Right lobe of liver (tissue), 6 donors: ENCODE measurements at places on chromosomes 3 and 15.

- DNase-seq, result no peak
These were observed 124.3 kb downstream of the SNRK start for GRCh38 chr3:43410592-43410991.

DNA sequence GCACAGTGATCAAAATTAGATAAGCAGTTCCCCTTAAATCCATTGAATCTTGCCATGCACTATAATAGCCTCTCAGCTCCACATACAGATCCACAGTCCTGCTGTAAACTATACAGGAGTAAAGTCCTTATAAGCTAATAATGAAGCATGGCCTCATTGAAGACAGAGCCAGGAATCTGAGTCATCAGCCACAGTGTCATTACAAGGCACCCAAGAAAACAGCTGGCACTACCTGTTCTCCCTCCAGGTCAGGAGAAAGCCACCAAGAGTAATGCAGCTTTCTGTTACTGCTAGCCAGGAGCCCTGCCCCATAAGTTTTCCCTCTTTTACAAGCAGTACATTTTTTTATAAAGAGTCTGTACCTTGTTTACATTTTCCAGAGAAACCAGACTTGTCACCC, 27.3 kb downstream of the WDR49 start:
- no peak for DNase-seq

DNA sequence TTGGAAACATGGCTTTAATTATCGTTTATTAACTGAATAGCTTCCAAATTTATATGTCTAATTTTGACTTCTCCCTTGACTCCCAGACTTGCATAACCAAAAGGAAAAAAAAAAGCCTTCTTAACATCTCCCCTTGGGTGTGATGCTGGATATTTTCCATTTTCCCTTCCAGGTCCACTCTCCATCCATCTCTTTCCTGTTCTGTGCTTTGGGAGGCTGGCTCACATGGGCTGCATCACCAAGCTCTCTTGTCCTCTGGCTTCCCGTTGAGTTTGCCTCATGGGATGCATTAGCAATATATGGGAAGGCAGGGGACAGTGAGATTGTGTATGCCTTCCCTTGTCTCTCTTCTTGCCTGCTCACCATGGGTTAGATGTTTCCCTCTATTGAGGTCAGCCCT, 77.8 kb upstream of the FAM98B start:
- DNase-seq, result no peak

DNA sequence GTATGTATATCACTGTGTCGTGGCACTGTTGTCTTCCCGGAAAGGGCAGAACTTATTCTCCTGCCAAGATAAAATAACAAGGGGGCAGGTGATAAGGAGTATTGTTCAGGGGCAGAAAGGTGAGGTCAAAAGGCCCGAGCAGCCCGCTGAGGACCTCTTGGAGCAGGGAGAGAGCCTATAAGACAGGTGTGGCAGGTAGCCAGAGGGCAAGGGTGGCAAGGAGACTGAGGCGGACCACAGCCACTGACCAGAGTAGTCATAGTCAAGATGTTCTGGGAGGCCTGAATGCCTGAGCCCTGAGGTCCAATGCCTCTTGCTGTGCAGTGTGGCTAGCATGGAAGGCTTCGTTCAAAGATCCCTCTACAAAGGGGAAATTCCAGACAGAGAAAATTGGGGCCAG, 172.3 kb upstream of the CHRNA7 start:
- no peak for DNase-seq

DNA sequence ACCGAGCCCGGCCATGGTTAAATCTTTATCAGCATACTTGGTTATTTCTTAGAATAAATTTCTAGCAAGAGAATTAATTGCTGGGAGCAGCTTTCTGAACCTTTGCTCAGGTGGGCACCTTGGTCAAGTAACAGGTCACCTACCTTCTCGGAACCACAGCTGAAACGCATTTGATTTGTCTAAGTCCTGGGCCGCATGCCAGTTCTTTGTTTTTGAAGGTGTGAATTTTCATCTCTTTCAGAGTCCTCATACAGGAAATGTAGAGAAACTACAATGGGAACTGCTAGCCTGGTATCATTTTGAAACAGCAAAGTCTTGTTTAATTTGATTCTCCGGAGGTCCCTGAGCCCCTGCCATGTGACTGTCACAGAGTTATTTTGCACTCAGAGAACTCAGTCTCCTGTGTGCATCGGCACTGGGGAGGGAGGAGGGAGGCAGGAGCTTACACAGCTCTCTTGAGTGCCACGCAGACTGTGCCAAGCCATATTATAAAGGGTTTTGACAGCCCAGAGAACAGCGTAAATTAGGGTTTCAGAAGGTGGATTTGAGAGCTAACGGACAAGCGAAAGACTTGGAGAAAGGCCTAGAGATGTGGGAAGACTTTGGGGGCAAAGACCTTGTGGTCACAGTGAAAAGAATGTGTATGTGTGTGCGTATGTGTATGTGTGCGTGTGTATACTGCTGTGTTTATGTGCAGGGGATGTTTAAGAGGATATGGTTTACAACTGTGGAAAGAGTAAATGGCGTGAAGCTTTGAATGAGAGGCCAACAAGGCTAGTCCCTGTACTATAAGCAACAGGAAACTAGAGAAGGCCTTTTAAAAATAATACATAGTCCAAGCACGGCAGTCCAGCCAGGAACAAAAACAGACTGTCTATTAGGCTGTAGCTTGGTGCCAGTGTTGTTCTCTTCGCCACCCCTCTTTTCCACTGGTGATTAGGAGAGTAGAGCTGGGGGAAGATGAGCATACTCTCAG, 61.8 kb upstream of the ATP13A3 start:
- no peak for DNase-seq

GRCh38 chr3:55965776-55966175, 478.7 kb upstream of the WNT5A start:
- DNase-seq, result no peak

- no peak for DNase-seq
These were observed 245.1 kb downstream of the MAGI1 start for GRCh38 chr3:65793495-65794200.

- no peak for DNase-seq
These were observed 427.9 kb downstream of the WDR72 start for GRCh38 chr15:53331328-53332190.
